ENCODE measurements at places on chromosomes 11 and 22.
A peak's percentile ranks its signal among the peaks of the same experiment; 100 is the strongest.

GRCh38 chr11:131063638-131064037 lies 147.4 kb upstream of the SNX19 start:
- no peak for DNase-seq

DNA sequence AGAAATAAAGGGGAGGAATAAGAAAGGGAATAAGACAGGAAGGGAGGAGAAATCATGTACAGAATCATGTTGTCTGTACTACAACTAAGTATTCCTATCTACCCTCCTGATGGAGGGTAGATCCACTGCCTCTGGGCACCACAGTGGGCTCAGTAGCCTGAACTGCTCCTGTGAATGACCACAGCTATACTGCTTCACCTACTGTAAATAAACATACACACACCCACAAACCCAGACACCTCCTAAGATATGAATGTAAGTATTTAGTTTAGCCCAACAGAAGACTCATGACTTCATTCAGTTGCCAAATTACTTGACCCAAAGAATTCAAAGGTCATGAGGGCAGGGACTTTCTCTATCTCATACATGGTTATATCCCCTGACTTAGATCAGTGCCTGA lies 177.3 kb upstream of the C11orf58 start:
- no peak for DNase-seq

- DNase-seq, result no peak
Measured at GRCh38 chr11:108135845-108136544, 14.6 kb downstream of the ACAT1 start.

DNA sequence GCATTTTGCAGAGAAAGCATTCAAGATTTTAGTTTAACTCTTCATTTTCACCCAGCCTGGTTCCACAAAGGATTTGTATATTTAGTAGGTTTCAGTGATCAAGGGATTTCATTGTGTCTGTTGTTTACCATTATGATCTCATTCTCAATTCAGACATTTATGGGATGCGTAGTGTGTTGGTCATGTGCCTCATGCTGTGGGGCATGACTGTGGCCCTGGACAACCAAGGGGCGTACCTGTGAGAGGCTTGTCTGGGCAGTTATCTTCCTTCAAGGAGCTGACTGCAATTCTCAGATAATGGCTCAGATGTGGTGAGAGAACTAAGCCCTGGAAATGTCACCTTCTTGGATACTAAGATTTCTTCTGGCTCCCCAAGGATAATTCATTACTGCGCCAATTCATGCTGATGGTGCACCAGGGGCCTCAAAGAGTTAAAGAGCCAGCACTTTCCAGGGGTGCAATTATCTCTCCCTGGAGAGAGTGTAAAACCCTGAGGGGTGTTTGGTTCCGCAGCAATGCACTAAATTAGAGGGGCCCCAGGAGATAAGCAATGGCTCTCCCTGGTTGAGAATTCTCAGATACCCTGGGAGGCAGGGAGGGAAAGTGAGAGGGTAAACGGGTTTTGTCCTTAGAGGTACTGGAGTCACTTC lies 32.2 kb downstream of the SLC6A5 start:
- no peak for DNase-seq

DNA sequence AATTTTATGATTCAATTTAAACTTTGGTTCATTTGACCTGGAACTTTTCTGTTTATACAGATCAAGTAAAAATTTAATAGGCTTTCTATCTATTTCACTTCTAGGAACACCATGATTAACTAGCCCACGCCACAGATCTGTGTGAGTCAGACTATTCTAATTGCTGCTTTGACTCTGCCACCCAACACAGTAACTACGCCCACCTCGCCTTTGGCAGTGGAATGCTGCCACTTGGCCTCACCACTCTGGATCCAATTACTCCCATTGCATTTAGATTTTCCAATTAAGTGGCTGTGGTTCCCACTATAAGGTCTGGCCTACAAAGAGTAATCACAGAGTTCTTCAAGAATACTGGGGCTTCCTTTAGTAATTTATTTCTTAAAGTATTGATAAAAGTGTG lies 46.6 kb upstream of the LIN7C start:
- DNase-seq, result no peak

GRCh38 chr11:74611369-74611861 lies 19.0 kb downstream of the POLD3 start:
- no peak for DNase-seq

DNA sequence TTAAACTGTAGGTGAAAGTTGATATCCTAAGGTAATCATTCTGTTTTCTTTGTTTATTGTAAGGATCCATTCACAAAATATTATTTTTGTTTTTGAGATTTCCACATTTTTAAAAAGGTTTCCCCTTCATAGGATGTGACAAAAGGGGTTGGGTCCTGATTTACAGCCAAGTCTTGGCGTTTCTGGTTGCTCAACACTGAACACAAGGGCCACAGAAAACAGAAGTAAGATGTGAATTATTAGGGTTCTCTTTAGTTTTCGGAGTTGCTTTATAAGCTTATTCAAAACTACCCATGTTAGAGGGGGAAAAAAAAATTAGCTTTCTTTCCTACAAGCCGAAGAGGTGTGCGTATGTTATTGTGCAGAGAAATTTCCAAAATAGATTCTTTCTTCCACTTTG lies 30.0 kb upstream of the FLI1 start:
- no peak for DNase-seq

DNA sequence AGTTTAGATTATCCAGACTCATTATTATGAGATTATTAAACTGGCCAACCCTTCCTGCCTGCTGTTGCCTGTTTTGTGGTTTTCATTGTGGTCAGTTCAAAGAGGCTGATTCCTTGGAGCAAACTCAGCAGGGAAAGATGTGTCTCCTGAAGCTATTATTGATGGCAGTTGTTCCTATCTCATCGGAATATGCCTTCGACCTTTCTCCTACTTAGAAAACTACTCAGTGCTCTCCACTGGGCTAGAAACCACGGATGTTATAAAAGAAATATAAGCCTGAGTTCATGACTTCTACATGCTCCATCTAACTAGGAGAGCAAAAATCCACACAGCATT lies 80.2 kb upstream of the NAV2 start:
- DNase-seq, result no peak

- DNase-seq, result no peak
Measured at GRCh38 chr11:69637198-69637940, 3.6 kb upstream of the CCND1 start.

GRCh38 chr11:68460741-68461574 lies at the start of gene PPP6R3:
Gene PPP6R3 (plus strand): TSS chr11:68460752. CDS start chr11:68537665, 76,913 bp downstream.
- DNase-seq, result no peak

- DNase-seq, result no peak
Measured at GRCh38 chr22:22168190-22168940, 76.2 kb upstream of the VPREB1 start.

DNA sequence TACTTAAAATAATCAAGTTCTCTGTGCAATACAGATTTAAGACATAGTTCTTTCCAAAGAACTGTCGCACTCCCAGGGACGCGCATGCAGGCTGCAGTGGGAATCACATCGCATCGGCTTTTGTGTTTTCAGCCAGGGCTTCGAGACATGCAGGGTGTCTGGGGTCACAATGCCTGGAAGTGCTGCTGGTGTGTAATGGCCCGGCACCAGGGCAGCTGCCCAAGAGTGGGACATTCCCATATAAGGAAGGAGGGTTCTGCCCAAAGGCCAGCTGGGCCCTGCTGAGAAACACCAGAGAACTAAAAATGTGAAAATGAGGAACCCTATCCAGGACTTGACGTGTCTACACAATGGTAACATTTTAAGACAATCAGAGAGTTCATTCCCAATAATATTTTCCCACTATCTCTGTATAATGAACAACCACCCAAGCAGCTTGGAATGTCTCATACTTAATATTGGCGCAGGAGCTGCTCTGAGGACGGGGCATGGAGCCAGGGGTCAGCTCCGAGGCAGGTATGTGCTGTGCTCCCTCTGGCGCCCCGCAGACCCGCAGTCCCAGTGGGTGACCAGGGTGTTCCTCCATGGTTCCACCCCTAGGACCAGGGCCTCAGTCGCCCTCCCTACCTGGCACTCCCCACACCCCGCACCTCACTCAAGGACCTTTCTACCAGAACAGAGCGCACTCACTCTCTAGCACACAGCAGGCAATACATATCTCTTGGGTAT lies 11.3 kb downstream of the MCAT start:
- DNase-seq, result no peak

DNA sequence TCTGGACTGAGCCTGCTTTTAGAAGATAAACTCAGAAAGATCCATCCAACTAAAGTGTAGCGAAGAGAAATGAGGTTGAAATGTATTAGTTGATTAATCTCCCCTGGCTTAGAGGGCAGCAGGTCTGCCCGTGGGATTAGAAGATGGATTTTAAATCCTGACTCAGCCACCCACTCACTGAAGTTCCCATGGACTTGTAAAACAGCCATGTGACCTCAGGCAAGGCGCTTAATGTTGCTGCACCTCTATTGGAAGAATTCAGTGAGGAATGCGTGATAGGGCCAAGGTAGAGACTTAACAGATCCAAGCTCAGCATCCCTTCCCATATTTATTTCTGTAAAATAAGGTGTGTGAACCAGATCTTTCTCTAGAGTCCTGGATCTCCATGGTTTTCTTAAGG lies 45.1 kb upstream of the ELF5 start:
- no peak for DNase-seq

- peak; percentile 43 for DNase-seq
Measured at GRCh38 chr11:43920598-43921419, 21.6 kb upstream of the C11orf96 start.

- DNase-seq, result no peak
Measured at GRCh38 chr11:130940706-130941105, 24.4 kb upstream of the SNX19 start.

GRCh38 chr11:64268025-64268892 lies 16.2 kb downstream of the BAD start:
- DNase-seq, result peak; percentile 60

- no peak for DNase-seq
Measured at GRCh38 chr11:23688411-23688810, 808.4 kb upstream of the LUZP2 start.

GRCh38 chr11:75812542-75813040 lies 2.4 kb upstream of the UVRAG start:
- DNase-seq, result no peak

DNA sequence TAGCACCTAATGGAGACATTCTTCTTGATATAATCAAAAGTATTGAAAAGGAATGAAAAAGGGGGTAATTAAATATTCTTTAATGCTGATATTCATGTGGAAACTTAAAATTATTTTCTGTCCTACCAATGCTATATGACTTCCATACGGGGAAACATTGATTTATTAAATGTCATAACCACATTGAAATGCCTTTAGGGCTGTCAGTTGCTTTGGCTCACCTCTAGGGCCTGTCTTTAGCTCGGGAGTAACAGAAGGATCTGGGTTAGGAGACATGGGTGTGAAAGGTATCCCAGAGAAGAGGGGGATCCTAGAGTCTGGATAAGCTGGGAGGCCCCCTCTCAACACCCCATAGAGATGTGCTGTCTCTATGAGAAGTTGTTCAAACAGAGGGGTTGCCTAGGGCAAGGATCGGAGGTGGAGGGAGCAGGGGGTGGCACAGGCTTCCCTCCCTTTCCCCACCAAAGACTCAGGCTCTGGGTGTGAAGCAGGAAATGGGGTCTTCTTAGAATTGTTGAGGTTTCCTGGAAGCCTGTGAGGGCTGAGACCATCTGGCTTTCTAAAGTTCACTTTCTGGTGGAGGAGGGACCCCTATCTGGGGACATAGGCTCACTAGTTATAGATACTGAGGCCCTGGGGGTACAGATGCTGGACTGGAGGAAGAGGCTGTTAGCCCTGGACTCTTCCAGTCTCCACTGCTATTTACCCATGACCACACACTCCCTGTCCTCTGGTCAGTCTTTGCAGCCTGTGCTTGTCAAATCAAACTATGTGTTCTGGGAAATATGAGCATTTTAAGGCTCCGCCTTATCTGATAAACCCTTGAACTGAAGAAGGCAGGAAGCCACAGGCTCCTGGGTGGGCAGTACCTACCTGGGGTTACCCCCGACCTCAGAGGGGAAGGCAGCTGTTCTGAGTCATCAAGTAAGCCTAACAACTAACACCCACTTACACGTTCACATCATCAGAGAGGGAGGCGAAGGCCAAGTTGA lies 55.8 kb upstream of the RRAS2 start:
- DNase-seq, result no peak

All from left ventricle myocardium inferior (tissue), 1 donor.